ENCODE measurements at places on chromosomes 2 and 18.
A peak's percentile ranks its signal among the peaks of the same experiment; 100 is the strongest.

GRCh38 chr2:109057686-109058085 is 68.7 kb upstream of the EDAR start:
- no peak for DNase-seq

DNA sequence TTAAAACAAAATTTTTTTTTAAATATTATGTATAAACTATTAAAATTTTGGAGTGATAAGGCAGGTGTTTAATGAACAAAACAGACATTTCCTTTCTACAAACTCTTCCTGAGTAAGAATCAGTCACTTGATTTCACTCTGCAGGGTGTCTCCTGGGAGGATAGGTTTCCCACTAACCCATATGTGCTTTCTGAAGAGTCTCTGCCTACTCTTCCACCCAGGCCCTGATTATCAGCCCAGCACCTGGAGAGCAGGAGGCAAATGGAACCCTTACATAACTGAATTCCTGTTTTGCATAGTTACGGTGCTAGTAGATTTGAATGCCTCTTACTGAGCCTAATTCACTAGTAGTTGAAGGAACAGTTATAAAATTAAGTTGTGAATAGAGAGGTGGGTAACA is 1718.6 kb downstream of the SUCLG1 start:
- DNase-seq, result no peak

- DNase-seq, result no peak
Measured at GRCh38 chr2:56971383-56971974, 787.7 kb downstream of the CCDC85A start.

DNA sequence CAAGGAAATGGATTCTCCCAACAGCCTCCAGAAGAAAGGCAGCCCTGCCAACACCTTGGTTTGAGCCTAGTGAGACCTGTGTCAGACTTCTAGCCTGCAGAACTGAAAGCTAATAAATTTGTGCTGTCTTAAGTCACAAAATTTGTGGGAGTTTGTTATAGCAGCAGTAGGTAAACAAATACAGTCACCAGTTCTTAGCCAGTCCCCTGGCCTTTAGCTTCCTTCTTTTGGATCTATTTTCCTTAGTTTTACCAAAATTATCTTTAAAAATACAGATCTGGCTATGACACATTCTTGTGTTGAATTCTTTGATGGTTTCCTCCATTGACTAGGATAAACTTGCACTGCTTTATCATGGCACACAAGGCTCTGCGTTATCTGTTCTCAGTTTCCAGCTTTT is 697.9 kb upstream of the FANCL start:
- DNase-seq, result no peak

DNA sequence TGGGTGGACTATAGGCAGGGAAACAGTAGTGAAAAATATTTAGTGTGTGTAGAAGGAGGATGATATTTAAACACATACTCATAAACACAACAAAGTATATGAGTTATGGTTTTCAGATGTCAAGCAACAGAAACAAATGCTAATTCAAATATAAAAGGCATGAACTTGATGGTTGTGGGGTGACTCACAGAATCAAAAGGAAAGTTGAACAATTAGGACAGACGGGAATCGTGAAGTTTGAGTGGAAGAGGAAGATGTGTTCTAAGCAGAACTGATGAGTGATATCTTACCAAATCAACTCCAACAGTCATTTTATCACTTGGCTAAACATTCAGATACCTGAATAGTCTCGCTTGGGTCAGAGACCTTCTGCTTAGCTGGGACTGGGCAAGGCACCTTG is 53.6 kb upstream of the ITGA6 start:
- no peak for DNase-seq

- no peak for DNase-seq
Measured at GRCh38 chr2:158214431-158214830, 112.8 kb downstream of the UPP2 start.

- no peak for DNase-seq
Measured at GRCh38 chr2:100856732-100857131, 36.8 kb downstream of the NPAS2 start.

GRCh38 chr2:231530099-231531011 is at the start of gene NMUR1:
Gene NMUR1, minus strand, starts transcription at chr2:231530445. Its CDS starts 84 bp downstream, at chr2:231530361.
- peak; percentile 60 for DNase-seq

DNA sequence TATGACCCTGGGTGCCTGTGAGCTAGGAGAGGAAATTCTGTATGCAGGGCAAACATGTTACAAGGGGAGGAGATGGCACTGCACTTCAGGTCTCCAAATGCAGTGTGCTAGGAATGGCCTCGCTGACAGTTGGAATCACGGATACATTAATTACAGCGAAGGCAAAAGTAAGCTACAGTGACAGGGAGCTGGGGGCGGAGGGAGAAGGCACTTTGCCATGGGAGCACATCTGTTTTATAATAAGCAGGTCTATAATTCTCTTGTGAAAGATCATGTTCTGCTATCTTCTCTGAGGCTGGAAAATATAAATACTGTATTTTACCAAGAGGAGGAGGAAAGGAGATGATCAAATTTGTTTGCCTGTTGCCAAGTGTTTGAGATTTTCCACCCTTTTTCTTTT is 56.3 kb upstream of the FZD5 start:
- no peak for DNase-seq

- DNase-seq, result no peak
Measured at GRCh38 chr2:129877795-129878775, 101.4 kb upstream of the RAB6C start.

GRCh38 chr2:143229952-143230351 is 100.7 kb downstream of the ARHGAP15 start:
- no peak for DNase-seq

DNA sequence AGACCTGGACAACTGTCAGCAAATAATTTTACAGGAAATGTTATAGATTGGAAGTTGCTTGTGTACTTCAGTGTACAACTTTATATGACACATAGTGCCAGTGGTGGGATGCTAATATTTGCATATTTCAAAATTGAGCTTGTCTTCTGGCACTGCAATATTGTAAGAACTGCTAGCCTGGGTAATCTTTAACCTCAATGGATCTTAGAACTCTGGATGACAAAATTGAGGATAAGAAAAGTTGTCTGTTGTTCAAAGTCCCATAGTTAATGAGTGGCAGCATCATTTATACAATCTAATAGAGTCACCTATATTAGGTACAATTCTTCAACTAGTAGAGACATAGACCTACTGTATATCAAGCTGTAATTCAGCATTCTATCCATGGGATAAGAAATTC is 110.3 kb downstream of the MEIS1 start:
- no peak for DNase-seq

- DNase-seq, result no peak
Measured at GRCh38 chr2:23593752-23594459, 208.9 kb downstream of the KLHL29 start.

- no peak for DNase-seq
Measured at GRCh38 chr2:128196026-128196425, 105.0 kb downstream of the UGGT1 start.

GRCh38 chr2:233926806-233927205 is 9.6 kb downstream of the TRPM8 start:
- DNase-seq, result no peak

DNA sequence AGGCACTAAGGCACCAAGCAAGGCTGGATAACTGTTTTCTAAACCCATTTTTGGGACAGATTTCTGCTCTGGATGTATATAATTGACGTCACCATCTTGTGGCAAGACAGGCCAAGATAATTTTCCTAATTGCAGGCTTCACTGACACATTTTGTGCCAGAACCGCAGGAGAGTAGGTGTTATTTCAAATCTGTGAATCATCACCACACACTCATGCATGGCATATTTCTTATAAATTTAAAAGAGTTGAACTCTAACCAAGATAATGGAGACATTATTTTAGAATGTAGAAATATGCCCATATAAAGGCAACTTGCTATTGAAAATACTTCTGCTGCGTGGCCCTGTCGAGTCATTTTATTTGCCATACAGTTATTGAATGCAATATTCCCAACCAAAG is 68.3 kb upstream of the ACYP2 start:
- DNase-seq, result no peak

DNA sequence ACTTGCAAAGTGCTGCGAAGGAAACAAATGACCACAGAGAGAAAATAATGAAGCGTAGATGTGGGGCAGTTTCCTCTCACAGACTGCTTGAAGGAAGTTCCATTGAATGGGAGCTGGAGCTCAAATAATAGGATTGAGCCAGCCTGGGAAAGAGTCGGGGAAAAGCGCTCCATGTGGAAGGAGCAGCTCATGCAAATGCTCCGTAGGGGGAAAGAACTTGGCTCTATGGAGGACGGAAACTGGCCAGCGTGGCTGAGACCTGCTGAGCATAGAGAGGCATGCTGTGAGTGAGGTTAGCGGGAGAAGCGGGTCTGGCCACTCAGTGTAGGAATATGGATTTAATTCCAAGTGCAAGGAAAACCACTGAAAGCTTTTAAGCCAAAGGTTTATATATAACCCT is 28.6 kb upstream of the VIT start:
- DNase-seq, result no peak

DNA sequence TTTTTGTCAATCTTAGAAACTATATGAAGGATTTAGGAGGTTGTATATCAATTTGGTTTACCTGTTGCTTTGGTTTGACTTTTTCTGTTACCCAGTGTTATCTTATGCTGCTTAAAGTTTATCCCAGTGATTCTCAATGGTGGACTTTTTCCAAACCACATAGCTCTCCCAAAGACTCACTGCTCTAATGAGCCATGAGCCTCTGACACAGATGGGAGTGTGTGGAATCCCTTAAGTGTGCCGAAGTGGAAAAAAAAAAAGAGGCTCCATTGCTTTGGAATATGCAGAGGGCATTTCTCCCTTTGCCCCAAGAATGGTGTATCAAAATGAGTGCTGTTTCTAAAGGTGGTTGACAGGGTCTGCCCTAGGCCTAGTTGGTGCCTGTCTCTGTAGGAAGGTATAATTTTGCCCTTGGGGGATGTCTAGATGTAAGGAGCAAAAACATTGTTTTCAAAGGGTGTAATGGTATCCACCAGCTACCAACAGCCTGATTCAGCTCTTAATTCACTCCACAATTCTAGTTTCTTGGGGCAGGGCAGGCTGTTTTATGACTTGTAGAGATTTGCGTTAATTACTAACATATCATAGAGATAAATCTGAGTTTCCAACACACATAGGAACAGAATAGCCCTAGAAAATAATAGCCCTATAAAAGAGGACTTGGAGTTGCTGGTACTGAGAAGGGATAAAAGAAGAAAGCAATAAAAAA is 64.3 kb upstream of the CYP26B1 start:
- no peak for DNase-seq

GRCh38 chr2:158723181-158723838 is 71.8 kb upstream of the DAPL1 start:
- DNase-seq, result no peak

- no peak for DNase-seq
Measured at GRCh38 chr2:65061146-65061909, 5.1 kb downstream of the CEP68 start.

DNA sequence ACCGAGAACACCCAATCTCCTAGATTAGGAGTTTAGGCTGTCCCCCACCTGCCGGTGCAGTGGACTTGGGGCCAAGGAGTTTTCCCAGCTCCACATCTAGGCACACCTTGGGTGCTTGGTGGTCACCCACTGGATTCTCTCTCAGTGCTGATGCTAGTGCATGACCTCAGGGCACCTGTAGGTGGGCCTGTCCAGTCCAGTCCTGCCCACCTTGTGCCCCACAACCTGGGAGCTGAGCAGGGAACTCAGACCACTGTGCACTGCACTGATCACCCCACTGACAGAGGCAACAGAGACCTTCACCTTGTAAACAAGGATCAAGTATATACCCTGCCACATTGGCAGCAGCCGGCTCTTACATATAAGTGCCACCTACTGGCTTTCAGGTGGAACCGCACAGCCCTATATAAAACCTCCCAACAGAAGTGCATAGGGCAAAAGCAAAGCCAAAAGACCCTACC is 12.7 kb upstream of the CDH19 start:
- no peak for DNase-seq
